Ovary (tissue), 10 donors: ENCODE measurements at places on chromosomes 2 and 18.

- no peak for DNase-seq
Measured at GRCh38 chr2:101679801-101680487, 17.6 kb upstream of the MAP4K4 start.

GRCh38 chr2:232282508-232283055 lies 96.0 kb upstream of the ALPP start:
- DNase-seq = no peak

GRCh38 chr2:96150007-96150640 lies 4.9 kb upstream of the DUSP2 start:
- no peak for DNase-seq

- DNase-seq = peak; percentile 56
Measured at GRCh38 chr18:31684279-31685096, at the start of gene B4GALT6. Gene B4GALT6, minus strand, starts transcription at chr18:31684581. Its CDS starts 155 bp downstream, at chr18:31684426.
